GM23248 (cell line): ENCODE measurements at places on chromosomes 3 and 15. TPM values are rescaled to one million over a fixed set of nuclear protein-coding genes. Genes with fewer than 3 reads are reported as not detected.
A peak's percentile ranks its signal among the peaks of the same experiment; 100 is the strongest.

The IQCF6 gene
- not detected in 2 replicates for total RNA-seq

The MYL3 gene
- not detected in 2 replicates for total RNA-seq

The CYP8B1 gene
- not detected in 2 replicates for total RNA-seq

The GPR160 gene
- total RNA-seq: 0.13 and 0.76 TPM in 2 replicates

The CASR gene
- total RNA-seq: not detected in 2 replicates

The RASL12 gene
- not detected in 2 replicates for total RNA-seq

The TMEM45A gene
- 84.9 and 87.7 TPM in 2 replicates for total RNA-seq

The HTR3E gene
- not detected in 2 replicates for total RNA-seq

The GOLGA8S gene
- total RNA-seq: 0.11 and 0.13 TPM in 2 replicates

The COL7A1 gene
- 27.9 and 33.6 TPM in 2 replicates for total RNA-seq

The CHAC1 gene
- total RNA-seq: 65.8 and 74.4 TPM in 2 replicates

The FES gene
- 3.5 and 7.5 TPM in 2 replicates for total RNA-seq

The NDN gene
- total RNA-seq: 127 and 133 TPM in 2 replicates

The ACAN gene
- not detected in 2 replicates for total RNA-seq

GRCh38 chr3:74643636-74644035 lies 29.2 kb upstream of the CNTN3 start:
- H3K4me3 ChIP-seq: no peak overlapping the region
- H3K36me3 ChIP-seq: no peaks in the 10 kb centered on the region
- no peak overlapping the region for H3K27ac ChIP-seq
- peaks cover 35% of the 10 kb centered on the region for H3K4me1 ChIP-seq
- DNase-seq: peak; percentile 72

- no peaks in the 10 kb centered on the region for H3K4me1 ChIP-seq
- no peak for DNase-seq
- H3K27ac ChIP-seq: no peak overlapping the region
Observed at GRCh38 chr3:196227121-196227561, 10.8 kb downstream of the SLC51A start.

- no peak for DNase-seq
- H3K4me1 ChIP-seq: peaks cover 28% of the 10 kb centered on the region
- no peaks in the 10 kb centered on the region for H3K27me3 ChIP-seq
- no peak overlapping the region for H3K27ac ChIP-seq
- H3K36me3 ChIP-seq: no peaks in the 10 kb centered on the region
- no peak overlapping the region for H3K4me3 ChIP-seq
Observed at GRCh38 chr3:59245300-59245858, 195.6 kb upstream of the CFAP20DC start.

DNA sequence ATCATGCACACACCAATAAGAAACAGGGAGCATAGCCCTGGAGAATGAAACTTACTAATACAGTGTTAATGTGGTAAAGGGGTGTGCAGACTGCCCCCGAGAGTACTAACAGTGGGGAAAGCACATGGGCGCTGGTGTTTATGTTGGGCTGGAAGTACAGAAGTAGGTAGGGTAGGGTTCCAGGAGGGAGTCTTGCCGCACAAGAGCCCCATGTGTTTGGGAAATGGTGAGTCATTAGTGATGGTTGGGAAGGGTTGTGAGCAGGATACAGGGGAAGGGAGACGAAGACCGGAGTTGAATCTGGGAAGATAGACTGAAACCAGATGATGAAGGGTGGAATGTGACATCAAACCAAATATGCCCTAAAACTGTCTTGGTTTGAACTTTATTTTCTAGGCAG lies 117.1 kb downstream of the THSD4 start:
- no peak overlapping the region for H3K27ac ChIP-seq
- peaks cover 6% of the 10 kb centered on the region; the same call in 1 of the 2 replicates for H3K36me3 ChIP-seq
- DNase-seq: no peak

DNA sequence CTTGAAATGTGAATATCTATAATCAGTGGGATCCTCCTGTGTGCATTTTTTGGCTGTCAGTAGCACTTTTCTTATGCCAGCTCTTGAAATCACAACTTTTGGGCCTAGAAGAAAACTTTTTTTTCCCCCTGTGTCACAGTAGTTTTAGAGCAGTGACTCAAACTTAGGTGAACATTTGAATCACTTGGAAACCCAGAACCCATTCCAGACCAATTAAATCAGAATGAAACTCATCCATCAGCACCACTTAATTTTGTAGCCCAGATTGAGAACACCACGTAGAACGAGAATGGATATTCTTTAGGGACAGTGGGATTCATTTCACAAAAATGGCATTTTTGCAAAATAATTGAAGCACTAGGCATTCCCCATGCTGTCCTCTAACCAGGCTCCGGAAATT lies 224.8 kb upstream of the NANOGP8 start:
- no peak overlapping the region for H3K4me3 ChIP-seq
- no peaks in the 10 kb centered on the region for H3K36me3 ChIP-seq
- H3K27ac ChIP-seq: peak overlapping the region; percentile 60
- H3K4me1 ChIP-seq: peaks cover 60% of the 10 kb centered on the region

DNA sequence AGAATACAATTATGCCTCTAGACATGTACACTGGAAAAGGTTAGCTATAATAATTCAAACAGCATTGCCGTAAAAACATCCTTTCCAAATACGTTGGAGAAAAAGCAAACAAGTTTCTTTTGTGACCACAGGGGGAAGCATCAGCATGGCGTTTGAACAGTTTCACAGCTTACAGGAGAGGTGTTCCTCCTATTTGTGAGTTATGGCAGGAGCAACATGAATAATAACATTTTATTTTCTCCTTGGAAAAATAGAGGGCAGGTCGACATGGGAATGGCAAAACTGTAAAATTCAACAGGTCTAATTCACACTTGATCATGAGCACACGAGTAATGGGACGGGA lies 39.7 kb upstream of the GADL1 start:
- DNase-seq: peak; percentile 75
- H3K36me3 ChIP-seq: no peaks in the 10 kb centered on the region
- H3K27me3 ChIP-seq: no peaks in the 10 kb centered on the region
- H3K4me3 ChIP-seq: peak overlapping the region; percentile 15; the same call in 1 of the 2 replicates

- no peak overlapping the region for H3K4me3 ChIP-seq
- H3K27me3 ChIP-seq: no peaks in the 10 kb centered on the region
- DNase-seq: no peak
- no peak overlapping the region for H3K27ac ChIP-seq
- no peaks in the 10 kb centered on the region for H3K36me3 ChIP-seq
- no peaks in the 10 kb centered on the region for H3K4me1 ChIP-seq
Observed at GRCh38 chr15:69282104-69282743, 16.5 kb upstream of the PAQR5 start.

- H3K4me3 ChIP-seq: peak overlapping the region; percentile 85
- H3K36me3 ChIP-seq: no peaks in the 10 kb centered on the region
- DNase-seq: no peak
Observed at GRCh38 chr15:99731336-99732123, 1.7 kb downstream of the LYSMD4 start.

- no peaks in the 10 kb centered on the region for H3K27me3 ChIP-seq
- no peak overlapping the region for H3K27ac ChIP-seq
- no peak overlapping the region for H3K4me3 ChIP-seq
- no peak for DNase-seq
- no peaks in the 10 kb centered on the region for H3K36me3 ChIP-seq
- no peaks in the 10 kb centered on the region for H3K4me1 ChIP-seq
Observed at GRCh38 chr3:54376142-54376807, 253.9 kb downstream of the CACNA2D3 start.

DNA sequence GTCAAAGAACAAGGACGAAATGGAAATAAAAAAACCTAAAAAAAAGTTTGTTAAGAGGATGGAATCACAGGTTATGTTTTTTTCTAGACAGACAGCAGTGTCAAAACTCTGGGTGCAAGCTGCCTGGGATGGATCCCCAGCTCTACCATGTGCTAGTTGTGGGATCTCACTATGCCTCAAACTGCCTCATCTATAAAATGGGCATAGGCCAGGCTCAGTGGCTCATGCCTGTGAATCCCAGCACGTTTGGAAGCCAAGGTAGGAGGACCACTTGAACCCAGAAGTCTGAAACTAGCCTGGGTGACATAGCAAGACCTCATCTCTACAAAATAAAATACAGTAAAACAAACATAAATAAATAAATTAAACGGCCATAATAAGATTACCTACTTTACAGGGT lies 4.6 kb downstream of the PLD1 start:
- H3K36me3 ChIP-seq: no peaks in the 10 kb centered on the region
- peak overlapping the region; percentile 49 for H3K27ac ChIP-seq
- H3K4me1 ChIP-seq: peaks cover 45% of the 10 kb centered on the region
- H3K4me3 ChIP-seq: no peak overlapping the region

GRCh38 chr15:82833362-82833682 lies 23.9 kb downstream of the WHAMM start:
- no peak for DNase-seq
- no peaks in the 10 kb centered on the region for H3K27me3 ChIP-seq
- H3K4me1 ChIP-seq: peaks cover 19% of the 10 kb centered on the region
- H3K27ac ChIP-seq: peak overlapping the region; percentile 74

- H3K36me3 ChIP-seq: peaks cover 69% of the 10 kb centered on the region
- H3K27ac ChIP-seq: 0 out of 2 replicates have a peak overlapping the region, but pooled peaks have one; percentile 11
- no peak for DNase-seq
- peaks cover 46% of the 10 kb centered on the region for H3K4me1 ChIP-seq
- H3K27me3 ChIP-seq: no peaks in the 10 kb centered on the region
- H3K4me3 ChIP-seq: no peak overlapping the region
Observed at GRCh38 chr15:72220687-72221086, 10.3 kb downstream of the PKM start.

DNA sequence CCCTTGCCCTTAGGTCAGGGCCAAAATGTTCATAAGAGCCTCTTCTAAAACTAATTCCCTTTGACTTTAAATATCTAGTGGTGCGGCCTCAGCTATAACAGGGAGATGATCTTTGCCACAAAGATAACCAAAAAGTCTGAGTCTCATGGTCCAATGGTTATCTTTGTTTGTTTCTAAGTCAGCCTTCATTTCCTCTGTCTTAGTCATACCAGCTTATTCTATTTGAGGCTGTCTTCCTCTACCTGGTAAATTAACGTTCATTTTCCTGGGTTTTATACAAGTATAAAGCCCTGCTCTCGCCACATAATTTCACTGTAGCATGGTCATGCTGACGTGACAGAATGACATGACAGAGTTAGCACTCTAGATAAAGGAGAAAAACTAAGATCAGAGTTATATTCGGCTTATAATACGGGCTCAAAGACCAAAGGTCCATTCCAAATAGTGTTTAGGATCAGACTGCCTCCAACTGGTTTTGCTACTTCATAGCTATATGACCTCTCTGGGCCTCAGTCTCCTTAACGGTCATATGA lies 18.4 kb downstream of the ZNF860 start:
- DNase-seq: no peak
- no peak overlapping the region for H3K27ac ChIP-seq
- H3K27me3 ChIP-seq: peaks cover 16% of the 10 kb centered on the region
- H3K4me3 ChIP-seq: no peak overlapping the region
- H3K36me3 ChIP-seq: no peaks in the 10 kb centered on the region
- peaks cover 14% of the 10 kb centered on the region for H3K4me1 ChIP-seq

DNA sequence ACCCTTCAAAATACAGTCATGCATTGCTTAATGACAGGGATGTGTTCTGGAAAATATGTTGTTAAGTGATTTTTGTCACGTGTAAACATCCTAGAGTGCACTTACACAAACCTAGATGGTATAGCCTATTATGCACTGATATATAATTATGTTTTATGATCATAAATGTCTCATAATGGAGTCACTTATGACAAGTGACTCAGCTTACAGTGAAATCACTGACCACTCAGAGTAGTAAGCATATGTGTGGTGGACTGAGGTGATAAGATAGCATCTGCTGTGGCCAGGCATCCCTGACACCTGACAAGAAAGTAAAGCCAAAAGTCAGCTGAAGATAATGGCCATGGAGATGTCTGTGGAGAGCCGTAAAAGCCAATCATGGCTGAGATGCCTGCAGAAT lies 5.4 kb downstream of the ACAD11 start:
- DNase-seq: no peak
- no peaks in the 10 kb centered on the region for H3K36me3 ChIP-seq
- no peaks in the 10 kb centered on the region for H3K27me3 ChIP-seq
- H3K4me1 ChIP-seq: peaks cover 32% of the 10 kb centered on the region
- no peak overlapping the region for H3K27ac ChIP-seq

DNA sequence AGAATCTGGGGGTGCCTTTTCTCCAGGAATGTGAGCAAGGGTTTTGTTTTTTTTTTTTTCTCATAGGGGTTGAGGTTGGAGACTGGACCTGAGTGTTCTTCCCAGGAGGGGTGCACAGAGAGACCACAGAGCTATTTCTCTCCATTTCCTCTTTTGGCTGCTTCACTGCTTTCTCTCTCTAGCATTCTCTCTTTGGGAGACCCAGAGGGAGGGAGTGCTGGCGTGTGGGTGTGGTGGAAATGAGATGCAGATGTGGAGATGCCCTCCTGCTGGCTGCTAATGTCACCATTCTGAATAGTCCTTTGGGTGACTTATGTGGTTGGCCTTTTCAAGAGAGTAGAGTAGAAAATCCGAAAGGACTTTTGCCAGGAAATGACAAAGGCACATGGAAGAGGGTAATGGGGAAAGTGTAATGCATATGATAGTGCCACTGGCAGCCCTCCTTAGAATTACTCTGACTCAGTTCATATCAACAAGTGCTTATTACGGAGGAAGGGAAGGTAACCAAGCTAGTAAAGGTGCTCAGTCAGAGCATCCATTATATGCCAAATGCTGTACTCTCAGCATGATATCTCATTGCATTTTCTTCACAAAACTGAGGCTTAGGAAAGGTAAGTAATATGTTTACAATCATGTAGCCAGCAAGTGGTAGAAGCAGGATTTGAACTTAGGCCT lies 1.9 kb downstream of the SYN2 start:
- no peaks in the 10 kb centered on the region for H3K36me3 ChIP-seq
- H3K27ac ChIP-seq: no peak overlapping the region
- no peaks in the 10 kb centered on the region for H3K4me1 ChIP-seq
- peaks cover 48% of the 10 kb centered on the region for H3K27me3 ChIP-seq
- DNase-seq: no peak
- H3K4me3 ChIP-seq: no peak overlapping the region

DNA sequence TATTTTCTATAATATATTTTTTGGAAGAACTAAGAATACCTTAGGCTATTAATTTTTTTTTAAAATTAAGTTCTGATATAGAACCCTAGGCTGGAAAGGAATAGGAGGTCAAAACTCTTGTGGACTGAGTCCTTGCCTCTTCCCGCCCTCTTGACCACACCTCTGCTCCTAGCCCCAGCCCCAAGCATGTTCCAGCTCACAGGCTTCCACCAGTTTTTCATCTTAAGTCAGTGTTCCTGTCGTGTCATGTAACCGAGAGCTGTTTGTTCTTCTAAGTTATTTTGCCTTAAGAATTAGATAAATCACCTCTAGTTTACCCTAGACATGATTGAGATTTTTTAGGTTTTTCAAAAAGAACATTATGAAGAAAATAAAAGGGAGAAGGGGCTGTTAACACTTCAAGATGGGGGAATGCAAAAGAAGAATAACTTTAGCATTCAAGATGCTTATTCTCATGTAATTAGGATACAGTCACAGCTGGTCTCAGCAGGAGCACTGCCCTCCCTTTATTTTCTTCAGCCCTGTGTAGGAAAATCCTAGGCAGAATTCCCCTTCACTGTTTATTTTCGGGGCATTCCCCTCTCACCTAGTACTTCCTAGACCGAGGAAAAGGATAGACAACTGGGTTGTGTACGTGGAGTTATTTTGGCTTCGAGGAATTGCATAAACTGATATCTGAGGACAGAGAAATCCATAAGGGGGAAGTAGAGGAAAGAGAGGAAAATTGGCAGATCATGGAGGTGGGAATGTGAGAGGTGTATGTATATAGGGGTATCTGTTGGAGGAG lies 110.2 kb downstream of the CMSS1 start:
- H3K27me3 ChIP-seq: no peaks in the 10 kb centered on the region
- H3K27ac ChIP-seq: no peak overlapping the region
- DNase-seq: no peak
- peaks cover 22% of the 10 kb centered on the region for H3K4me1 ChIP-seq

- 0 out of 2 replicates have a peak, but pooled peaks cover 7% of the 10 kb centered on the region for H3K4me1 ChIP-seq
- peak; percentile 65 for DNase-seq
- H3K4me3 ChIP-seq: no peak overlapping the region
- H3K27ac ChIP-seq: no peak overlapping the region
- H3K36me3 ChIP-seq: no peaks in the 10 kb centered on the region
- peaks cover 26% of the 10 kb centered on the region for H3K27me3 ChIP-seq
Observed at GRCh38 chr3:4474683-4475490, 7.8 kb upstream of the SUMF1 start.
